ENCODE measurements at places on chromosomes 16 and 17.

DNA sequence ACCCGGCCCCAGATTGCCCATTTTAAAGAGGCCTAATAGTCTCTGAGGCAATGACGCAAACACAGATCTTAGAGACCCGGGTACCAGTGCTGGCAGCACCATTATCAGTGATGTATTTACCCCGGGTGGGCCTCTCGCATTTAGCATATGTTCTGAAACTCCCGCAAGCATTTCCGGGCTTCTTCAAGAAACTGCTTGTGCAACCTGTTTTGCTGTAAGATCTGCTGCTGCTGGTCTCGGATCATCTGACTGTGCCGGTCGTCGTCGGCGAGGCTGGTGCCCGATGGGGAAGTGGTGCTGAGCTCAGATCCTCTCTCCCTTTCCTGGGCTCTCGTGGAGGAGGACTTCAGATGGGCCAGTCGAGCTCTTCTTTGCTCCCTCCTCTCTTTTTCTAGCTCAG is 12.5 kb downstream of the CEP295NL start:
- no peak for DNase-seq

- no peak for DNase-seq
Measured at GRCh38 chr16:23905027-23905426, 69.2 kb downstream of the PRKCB start.

- no peak for DNase-seq
Measured at GRCh38 chr16:62130101-62130500, 93.9 kb upstream of the CDH8 start.

- DNase-seq = no peak
Measured at GRCh38 chr16:27724482-27725235, 174.7 kb downstream of the KATNIP start.

DNA sequence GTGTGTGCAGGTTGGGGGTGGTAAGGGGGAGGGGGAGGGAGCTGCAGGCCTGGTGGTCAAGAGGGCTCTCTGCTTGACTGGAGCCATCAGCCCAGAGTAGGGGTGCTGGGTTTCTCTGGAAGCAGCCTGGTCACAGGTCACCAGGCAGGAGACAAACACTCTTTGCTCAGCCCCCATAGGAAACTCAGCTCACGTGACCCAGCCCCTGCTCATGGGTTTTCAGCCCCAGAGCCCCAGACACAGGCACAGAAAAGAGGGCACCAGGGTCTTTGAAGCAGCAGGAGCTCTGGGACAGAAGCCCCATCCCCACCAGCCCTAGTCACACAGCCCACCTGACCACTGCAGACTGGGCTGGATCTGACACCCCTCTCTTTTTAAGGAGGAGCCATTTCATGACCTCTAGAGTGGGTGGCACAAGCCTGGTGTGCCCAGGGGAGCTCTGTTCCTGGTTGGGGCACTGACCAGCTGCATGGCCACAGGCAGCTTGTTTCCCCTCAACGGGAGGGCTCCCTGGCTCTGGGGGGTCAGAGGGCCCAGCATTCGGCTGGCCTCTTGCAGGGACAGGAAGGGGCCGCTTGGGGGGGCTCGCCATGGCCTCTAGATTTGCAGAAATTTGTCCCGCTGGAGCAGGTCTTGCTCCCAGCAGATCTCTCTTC is 13.8 kb upstream of the CD79B start:
- DNase-seq = no peak

- DNase-seq = peak; percentile 64
Measured at GRCh38 chr17:8120520-8121406, 2.4 kb upstream of the ALOXE3 start.

DNA sequence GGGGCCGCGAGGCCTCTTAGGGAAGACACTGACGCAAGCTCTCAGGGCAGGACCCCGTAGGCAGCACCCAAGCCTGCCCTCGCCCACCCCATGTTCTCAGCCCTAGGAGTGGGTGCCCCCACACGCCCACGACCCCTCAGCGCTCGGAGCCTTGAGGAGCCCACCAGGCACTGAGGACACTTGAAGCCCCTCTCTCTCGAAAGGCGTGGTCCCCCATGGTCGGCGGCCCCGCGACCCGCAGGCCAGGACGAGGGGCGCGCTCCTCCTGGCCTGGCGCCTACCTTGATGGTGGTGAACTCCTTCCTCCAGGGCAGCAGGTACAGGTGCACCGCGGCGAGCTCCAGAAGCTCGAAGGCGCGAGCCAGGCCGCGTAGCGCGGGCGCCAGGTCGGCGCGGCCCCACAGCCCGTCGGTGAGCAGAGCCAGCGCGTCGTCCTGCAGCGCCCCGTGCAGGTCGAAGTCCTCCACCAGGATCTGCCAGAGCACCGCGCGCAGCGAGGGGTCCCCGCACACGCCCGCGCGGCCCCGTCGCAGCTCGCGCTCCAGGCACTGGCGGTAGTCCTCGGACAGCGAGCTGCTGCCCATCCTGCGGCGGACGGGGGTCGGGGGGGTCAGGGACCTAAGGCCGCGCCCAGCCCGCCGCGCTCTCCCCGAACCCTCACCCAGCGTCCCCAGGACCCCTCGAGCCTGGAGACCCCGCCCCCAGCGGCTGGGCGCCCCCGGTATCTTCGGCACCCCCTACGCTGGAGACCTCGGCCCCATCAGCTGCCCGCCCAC is 668 bp downstream of the SPATA2L start:
- peak; percentile 29 for DNase-seq

GRCh38 chr17:68383443-68384321 is 73.6 kb downstream of the WIPI1 start:
- no peak for DNase-seq

DNA sequence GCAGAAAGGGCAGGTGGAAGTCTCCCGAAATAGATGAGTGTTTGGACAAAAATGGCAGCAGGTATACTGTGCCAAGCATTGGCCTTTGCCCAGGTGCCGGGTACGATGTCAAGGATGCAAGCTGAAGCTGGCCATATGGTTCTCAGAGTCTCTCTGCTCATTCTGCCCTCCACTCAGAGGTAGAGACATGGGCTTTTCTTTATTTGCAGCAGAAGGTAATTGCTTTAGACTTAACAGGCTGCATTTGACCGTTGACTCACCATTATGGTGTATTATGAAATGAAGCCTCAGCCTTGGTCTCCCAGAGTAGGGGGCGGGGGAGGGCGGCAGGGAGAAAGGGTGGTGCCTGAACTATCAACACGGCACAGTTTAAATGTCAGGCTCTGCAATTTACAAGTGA is 969.1 kb upstream of the EEF2KMT start:
- DNase-seq = no peak

Measured in activated naive CD4-positive, alpha-beta T cell (primary cell).